ENCODE measurements at places on chromosomes 3 and 15.

- no peak for DNase-seq
These were observed 107.6 kb upstream of the FGF7 start for GRCh38 chr15:49315391-49315823.

DNA sequence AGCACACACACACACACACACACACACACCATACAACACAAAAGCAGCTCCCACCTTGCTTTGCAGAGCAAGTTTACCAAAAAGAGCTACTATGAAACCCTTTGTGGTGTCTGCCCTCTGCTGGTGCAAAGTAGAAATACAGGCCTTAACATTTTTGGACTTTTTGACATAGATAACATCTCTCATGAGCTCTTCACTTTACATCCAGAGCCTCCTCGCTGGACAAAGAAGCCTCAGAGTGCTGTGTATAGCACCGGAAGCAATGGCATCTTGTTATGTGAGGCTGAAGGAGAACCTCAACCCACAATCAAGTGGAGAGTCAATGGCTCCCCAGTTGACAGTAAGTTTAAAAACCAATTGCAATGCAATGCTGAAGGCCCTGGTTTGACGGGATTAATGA, 157.9 kb downstream of the CHL1 start:
- DNase-seq = no peak

DNA sequence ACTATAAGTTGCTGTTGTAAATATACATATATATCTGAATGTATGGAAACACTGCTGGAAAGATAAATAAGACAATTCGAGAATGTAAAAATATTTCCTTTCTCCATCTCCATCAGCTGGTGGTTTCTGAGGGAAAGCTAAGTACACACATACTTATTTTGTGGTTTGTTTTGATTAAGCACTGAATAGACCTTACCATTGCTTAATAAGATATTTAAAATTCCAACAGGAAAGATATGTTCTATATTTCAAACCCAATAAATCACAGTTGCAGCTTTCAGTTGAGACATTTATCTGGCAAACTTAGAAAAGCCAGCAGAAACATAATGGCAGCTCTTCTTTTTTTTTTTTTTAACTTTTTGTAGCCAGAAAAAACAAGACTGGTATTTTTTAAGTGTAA, 160.4 kb downstream of the VGLL3 start:
- DNase-seq = no peak

DNA sequence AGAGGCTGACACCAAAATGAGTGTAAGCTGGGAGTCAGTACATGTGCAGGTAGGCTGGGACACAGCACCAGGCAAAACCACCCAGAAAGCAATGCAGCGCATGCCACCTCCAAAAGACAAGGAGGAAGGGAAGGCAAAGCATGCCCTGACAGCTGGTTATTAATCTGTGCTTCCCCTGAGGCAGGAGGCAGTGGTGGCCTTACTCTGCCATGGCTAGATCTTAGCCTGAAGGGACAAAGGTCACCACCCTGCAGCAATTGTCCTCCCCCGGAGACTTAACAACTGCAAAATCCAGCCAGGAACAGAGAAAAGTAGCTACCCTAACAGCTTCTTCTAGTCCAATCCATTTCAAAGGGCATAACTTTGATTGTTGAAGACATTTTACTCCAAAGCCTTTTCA, 73.7 kb downstream of the PLD1 start:
- no peak for DNase-seq

- no peak for DNase-seq
These were observed 119.4 kb upstream of the IQSEC1 start for GRCh38 chr3:13192471-13193213.

GRCh38 chr3:197882586-197882985, 67.4 kb upstream of the RPL35A start:
- no peak for DNase-seq

DNA sequence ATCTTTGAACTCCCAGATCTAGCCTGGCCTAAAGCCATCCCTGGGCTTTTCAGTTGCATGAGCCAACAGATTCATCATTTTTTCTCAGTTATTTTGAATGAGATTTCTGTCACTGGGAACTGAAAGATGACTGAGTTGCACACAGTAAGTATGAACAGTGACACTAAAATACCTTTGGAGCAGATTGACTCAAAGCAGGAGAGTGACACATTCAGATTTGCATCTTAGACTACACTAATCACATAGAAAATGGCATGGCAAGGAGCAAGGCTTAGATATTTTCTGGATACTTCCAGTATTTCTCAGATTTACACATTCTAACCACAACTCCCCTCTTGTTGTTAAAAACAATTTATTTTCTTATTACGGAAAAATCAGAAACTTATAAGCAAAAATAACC, 32.8 kb downstream of the SEC62 start:
- no peak for DNase-seq

DNA sequence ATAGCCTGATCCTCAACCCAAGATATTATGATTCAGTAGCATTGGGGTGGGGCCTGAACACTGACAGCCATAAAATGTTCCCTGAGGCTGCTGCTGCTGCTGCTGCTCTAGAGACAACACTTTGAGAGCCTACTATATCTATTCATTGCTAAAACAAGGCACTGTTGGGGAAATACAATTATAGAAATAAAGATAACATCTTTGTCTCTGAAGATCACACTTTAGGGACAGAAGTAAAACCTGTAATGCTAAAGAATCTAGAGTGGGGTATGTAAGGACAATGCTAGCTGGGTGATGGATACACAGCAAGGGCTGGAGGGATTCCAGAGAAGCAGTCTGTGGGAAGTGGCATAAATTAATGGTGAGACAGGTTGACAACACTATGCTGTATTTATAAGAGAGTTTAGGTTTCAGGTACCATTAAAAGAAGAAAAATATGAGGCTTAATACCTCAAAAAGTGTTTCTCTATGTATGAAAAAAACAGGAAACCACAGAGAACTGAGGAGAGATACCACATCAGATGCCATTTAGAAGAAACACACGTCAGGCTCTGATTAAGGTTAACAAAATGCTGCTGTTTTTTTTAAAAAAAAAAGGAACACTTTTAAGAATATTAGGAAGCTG, 115.9 kb downstream of the CBLB start:
- no peak for DNase-seq

DNA sequence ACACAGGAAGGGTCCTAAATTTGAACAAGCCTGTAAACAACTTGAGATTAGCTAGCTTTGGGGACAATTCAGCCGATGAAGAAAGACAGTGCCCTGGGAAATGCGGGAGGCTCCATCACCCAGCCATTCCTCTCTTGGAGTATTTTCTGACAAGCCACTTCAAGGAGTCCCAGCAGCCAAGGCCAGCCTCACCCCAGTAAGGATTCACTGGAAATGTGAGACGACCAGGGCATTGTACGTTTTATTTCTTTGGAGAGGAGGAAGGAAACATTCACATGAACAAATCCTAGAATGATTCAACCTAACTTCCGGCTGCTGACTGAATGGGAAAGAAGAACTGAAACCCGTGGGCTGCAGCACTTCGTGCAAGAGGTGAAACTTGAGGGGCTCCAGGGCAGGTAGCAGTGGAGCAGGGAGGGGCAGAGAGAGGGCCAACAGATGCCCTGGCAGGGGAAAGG, 116.4 kb upstream of the ARHGEF3 start:
- no peak for DNase-seq

DNA sequence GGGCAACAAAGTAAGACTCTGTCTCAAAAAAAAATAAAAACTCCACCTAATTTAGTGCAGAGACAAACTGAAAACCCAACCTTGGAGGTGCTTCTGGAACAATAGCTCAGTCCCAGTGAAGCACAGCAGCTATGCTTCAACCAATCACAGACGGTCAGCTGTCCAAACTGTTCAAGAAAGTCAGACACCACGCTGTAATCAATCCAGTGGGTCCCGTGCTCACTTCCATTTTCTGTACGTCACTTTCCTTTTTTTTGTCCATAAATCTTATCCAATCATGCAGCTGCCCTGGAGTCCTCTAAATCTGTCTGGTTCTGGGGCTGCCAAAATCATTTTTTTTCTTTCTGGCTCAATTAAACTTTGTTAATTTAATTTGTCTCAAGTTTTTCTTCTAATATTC, 93.6 kb upstream of the FAM174B start:
- DNase-seq = no peak

GRCh38 chr3:151866711-151867410, 6.6 kb upstream of the SUCNR1 start:
- no peak for DNase-seq

DNA sequence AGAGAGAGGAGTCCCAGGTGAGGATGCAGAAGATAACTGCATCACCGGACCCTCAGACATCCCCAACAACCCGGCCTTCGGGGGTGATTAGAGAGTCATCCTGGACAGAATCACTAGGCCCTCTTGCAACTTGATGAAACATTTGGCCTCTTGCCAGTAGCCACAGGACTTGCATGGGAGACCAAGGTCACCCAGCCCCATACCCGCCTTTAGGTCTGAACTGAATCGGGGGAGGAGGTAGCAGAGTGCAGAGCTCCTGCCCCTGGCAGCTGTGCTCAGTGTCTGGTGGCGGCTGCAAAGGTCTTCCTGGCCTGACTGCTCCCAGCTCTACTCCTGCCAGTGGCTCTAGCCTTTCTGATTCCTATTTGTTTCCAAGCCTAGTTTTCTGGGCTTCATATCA, 12.4 kb downstream of the PIF1 start:
- no peak for DNase-seq

- no peak for DNase-seq
These were observed 56.3 kb downstream of the PPARG start for GRCh38 chr3:12345141-12345561.

DNA sequence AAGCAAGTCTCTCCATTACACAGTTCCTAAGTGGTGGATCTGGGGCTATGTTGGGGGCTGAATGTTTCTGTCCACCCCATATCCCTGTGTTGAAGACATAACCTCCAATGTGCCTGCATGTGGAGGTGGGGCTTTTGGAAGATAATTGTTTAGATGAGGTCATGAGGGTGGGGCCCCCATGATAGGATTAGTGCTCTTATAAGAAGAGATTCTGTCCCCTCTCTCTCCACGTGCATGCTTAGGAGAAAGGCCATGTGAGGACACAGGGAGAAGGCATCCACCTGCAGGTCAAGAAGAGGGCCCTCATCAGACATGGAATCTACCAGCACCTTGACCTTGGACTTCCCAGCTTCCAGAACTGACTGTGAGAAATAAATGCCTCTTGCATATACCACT, 231.0 kb upstream of the CHRNA7 start:
- no peak for DNase-seq

GRCh38 chr15:91873138-91873536, 19.6 kb downstream of the SLCO3A1 start:
- no peak for DNase-seq

GRCh38 chr3:73954506-73954905, 329.8 kb upstream of the PDZRN3 start:
- no peak for DNase-seq

- DNase-seq = no peak
These were observed 311.0 kb upstream of the RARB start for GRCh38 chr3:25117005-25117593.

- DNase-seq = no peak
These were observed 157.3 kb upstream of the CGNL1 start for GRCh38 chr15:57218826-57219576.

DNA sequence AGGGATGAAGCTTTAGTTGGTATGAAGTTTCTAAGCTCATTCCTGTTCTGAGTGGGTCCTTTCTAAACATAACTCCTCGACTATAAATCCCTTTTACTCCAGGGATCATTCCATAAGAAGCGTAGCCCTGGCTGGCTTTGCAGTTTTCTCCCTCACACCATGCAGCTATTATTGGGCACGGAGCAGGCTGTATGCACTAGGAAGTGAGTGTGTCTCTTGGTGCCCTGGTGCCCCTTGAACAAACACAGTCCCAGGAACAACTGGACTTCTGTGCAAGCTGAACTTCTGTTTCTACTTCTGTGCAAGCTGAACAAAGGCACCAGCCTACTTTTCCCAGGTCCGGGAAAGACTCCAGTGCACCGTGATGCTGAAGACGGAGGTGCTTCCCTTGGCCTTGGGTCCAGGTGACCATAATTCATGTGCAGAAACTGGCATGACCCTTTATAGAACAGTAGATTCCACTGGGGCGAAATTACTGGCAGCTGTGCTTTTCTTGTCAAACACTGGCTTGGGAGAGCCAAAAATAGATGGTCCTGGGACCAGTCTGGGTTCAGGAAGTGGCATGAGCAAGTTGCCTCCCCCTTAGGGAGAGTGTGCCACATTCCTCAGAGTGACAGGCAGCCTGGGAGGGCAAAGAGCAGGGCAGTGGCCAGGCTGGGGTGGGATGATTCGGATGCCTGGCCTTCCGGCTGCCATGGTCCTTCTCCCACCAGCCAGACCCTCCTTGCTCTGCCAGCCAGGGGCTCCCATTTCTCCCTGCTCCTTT, 127.2 kb downstream of the SLCO3A1 start:
- DNase-seq = no peak

GRCh38 chr15:98174286-98174685, 213.8 kb downstream of the ARRDC4 start:
- DNase-seq = no peak

GRCh38 chr3:33071181-33071580, 25.8 kb downstream of the GLB1 start:
- no peak for DNase-seq

GRCh38 chr15:65344214-65344913, 33.4 kb downstream of the IGDCC3 start:
- DNase-seq = no peak

DNA sequence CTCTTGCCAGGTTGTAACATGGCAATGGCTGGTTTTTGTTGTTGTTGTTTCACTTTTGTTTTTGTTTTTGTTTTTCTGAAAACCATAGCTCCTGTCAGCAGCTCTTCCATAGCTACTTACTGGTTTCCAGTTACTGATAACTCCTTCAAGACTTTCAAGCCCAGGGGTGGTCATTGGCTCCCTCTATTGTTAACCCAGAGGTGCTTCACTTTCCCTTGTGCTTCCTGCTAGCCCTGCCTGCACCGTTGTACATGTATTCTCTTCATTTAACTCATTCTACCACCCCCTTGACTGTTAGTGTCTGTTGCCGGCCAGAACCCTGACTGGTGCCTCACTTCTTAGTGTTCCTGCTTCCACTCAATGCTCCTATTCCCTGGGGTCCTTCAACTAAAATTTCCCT, 4.2 kb upstream of the TRAT1 start:
- no peak for DNase-seq

- DNase-seq = no peak
These were observed 16.0 kb downstream of the DNAJC19 start for GRCh38 chr3:180973543-180973942.

GRCh38 chr3:156160647-156161046, 40.3 kb downstream of the KCNAB1 start:
- no peak for DNase-seq

DNA sequence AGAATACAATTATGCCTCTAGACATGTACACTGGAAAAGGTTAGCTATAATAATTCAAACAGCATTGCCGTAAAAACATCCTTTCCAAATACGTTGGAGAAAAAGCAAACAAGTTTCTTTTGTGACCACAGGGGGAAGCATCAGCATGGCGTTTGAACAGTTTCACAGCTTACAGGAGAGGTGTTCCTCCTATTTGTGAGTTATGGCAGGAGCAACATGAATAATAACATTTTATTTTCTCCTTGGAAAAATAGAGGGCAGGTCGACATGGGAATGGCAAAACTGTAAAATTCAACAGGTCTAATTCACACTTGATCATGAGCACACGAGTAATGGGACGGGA, 39.7 kb upstream of the GADL1 start:
- DNase-seq = no peak

Measured in nucleus accumbens (tissue), 56 donors.